Stimulated activated CD8-positive, alpha-beta memory T cell treated with anti-CD3 and anti-CD28 coated beads, Interleukin-2, amount 100 ng/mL, for 48 hours (primary cell): ENCODE measurements at places on chromosomes 7 and 10.

DNA sequence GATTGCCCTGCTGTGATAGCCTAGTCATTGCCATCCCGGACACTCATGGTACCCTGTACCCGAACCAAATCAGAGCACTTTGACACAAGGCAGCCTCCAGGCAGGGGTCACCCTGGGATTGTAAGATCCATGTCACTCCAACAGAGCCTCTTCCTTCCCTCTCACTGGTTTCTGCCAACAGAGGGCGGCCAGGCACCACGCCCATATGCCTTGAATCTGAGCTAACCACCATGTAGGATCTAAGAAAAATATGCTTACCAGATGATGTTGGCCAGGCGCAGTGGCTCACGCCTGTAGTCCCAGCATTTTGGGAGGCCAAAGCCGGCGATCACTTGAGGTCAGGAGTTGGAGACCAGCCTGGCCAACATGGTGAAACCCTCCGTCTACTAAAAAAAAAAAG lies 389.2 kb upstream of the KLF6 start:
- no peak for DNase-seq

GRCh38 chr10:110946496-110946895 lies 27.1 kb downstream of the SHOC2 start:
- no peak for DNase-seq

DNA sequence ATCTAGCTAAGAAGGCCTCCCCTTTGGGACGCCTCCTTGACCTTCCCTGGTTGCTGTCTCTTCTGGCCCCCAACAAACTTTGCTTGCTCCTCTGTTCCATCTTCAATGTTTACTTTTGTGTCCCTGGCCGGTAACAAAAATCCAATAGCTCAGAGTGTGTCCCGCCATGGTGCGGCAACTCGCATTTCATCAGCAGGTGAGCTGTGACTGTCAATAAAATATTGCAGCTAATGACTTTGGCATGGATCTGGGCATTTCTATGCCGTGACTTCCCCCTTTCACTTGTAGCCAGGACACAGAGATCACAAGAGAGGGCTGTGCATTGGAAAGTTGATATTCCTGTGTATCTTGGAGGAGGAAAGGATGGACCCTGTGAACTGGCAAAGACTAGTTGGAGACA lies 317.6 kb downstream of the RPS24 start:
- DNase-seq = no peak

DNA sequence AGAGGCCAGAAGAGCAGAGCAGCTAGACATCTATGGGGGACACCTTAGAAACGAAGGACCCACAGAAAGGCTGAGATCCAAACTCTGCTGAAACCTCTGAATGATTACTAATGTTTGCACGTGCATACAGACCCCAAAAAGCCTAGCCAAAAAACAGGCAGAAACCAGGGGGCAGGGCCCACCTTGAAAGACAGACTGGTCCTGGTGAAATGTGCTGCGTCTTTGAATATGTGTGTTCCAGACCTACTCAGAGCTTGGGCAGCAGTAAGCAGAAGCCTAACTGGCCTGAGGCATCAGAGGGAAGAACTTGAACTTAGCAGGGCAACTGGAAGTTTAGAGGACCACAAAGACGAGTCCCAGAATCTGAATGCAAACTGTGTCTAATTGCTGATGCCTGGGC lies 251.8 kb downstream of the TEX36 start:
- no peak for DNase-seq

- no peak for DNase-seq
Measured at GRCh38 chr7:46932306-46932675, 649.6 kb downstream of the TNS3 start.

- no peak for DNase-seq
Measured at GRCh38 chr7:20260223-20260622, 43.0 kb upstream of the MACC1 start.

DNA sequence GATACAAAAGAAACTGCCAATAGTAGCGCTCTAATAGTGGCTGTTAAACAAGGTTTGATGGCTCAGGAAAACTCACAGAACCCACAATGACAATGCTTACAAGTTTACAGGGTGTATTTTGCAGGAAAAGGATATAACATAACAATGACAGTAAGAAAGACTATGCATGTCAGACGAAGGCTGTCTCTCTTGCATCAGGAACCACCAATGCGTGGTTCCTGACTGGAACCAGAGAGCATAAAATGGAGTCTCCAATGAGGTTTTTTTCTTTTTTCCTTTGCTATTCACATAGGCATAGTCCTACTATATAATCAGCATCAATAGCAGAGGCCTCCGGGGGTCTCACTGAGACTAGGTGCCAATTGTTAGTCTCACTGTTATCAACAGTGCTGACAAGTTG lies 120.4 kb upstream of the STEAP1 start:
- no peak for DNase-seq

DNA sequence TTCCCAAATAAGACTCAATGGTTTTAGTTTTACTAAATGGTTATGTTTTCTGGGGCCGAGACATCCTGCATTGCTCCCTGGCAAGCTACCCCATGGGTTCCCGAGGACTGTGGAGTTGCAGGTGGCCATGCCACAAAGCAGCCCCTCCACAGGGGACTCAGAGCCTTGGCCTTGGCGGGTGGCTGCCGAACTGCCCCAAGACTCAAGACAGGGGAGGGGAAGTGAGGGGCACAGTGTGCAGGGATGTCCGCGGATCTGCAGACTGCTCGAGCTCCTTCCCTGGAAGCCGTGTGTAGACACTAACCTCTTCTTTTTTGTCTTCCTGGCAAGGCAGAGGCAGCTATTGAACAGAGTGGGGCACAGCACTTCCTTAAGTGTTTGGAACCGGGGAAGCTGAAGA lies 154.6 kb downstream of the EBF3 start:
- DNase-seq = no peak

DNA sequence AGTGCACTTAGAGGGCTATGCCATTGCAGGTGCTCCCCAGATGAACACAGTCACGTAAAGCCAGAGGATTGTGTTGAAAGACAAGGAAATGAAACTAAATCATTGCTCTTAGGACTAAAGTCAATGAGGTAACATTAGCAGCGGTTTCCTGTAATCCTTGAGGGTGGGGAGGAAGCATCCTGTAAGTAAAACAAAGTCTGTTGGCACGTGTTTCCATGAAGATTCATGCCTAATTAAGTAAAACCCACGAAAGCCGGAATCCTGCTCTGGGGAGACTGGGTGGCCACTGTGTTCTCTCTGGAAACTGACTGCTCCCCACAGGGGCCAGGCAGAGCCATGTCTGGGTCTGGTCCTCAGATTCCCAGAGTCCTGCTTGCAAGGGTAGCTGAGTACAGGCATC lies 18.3 kb downstream of the STEAP1B start:
- no peak for DNase-seq

GRCh38 chr7:135459951-135460567 lies 49.8 kb downstream of the CNOT4 start:
- DNase-seq = no peak

DNA sequence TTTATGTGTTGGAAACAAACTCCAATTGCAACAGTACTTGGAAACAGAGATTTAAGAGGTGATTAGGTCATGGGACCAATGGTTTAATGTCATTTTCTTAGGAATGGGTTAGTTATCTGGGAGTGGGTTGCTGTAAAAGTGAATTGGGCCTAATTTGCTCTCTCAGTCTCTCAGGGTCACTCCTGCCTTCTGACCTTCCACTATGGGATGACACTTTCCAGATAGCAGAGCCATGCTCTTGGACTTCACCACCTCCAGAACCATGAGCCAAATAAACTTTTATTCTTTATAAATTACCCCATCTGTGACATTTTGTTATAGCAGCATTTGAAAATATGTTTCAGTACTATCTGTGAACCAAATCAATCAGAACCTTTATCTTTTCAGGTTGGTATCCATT lies 1509.1 kb downstream of the REEP3 start:
- DNase-seq = no peak

- no peak for DNase-seq
Measured at GRCh38 chr7:140085447-140085846, 22.7 kb upstream of the PARP12 start.

- no peak for DNase-seq
Measured at GRCh38 chr10:12615296-12616220, 266.2 kb downstream of the CAMK1D start.

- DNase-seq = no peak
Measured at GRCh38 chr10:106078895-106079576, 1085.5 kb downstream of the SORCS1 start.

DNA sequence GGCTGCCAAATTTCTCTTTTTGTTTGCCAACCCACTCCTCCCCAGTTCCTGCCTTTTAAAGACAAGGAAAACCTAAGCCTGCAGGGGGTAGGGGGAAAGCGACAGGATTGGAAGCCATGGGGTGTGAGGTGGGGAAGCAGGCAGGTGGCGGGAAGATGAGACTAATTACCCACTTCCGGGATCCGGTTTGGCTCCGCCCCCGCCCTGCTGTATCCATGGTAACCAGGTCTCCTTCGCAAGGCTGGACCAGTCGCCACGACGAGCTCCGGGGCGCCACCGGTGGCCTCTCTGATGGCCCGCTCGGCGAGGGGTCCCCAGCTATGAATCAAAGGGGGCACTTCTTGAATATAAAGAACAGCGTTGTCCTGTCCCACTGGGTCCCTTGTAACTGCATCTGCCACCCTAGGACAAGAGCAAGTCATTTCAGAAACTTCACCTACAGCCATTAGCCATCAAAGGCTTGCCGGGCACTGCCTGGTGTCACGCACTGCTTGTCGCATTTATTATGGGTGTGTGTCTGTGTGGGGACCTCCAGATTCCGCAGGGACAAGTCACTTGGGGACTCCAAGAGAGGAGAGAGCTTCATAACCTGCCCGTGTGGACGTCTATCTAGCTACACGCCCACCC lies 55.4 kb upstream of the LMTK2 start:
- peak; percentile 14 for DNase-seq

DNA sequence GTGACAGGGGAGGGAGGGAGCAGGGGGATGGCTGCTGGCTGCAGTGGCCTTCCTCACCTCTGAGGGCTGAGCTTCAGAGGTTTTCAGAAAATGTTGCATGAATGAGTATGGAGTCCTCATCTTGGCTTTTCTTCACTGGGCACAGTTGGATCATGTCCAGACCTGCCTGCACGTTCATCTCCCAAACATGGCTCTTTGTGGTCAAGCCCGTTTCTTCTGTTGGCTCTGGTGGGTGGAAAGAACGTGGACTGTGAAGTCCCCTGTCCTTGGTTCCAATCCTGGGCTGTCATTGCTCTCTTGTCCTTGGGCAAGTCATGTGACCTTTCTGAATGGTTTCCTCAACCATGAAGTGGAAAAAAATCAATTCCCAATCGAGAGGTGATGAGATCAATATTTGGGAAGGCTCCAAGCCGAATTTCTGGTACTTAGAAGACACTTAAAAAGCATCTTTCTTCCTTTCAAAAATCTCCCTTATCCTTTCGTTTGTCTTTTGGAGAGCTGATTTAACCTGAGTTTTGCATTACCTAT lies 34.5 kb downstream of the TSPAN14 start:
- DNase-seq = no peak

DNA sequence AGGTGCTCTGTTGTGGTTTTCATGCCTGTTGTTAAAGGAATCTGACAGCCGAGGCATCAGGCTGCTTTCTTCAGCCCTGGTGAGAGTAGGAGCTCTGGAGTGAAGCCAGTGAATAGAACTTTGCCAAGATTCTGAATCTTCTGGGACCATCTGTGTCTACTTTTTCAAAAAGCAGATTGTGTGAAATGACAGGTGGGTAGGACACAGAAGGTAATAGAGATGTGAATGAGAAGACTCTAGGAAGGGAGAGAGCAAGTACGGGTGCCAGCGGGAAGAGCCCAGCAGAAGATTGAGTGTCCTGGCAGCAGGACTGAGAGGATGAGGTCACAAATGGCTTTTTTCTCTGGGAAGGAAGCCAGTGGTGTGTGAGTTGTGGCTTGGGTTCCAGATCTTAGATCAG lies 429.2 kb downstream of the SDK1 start:
- no peak for DNase-seq

GRCh38 chr7:12855036-12855435 lies 167.6 kb downstream of the ARL4A start:
- no peak for DNase-seq

DNA sequence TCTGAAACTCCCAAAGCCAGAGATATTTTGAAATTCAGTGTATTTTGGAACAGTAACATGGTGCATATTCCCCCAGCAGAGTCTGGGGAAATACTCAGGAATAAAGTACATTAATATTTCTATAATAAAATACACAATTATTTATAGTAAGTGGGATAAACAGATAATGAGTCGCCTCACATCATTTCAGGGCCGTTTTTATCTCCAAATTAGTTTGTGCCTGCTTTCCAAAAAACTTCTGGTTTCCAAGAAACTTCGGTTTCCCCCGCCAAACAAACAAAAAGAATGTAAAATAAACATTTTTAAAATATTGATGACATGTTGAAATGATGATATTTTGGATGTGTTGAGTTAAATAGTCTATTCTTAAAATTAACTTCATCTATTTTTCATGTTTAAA lies 48.2 kb downstream of the AFAP1L2 start:
- no peak for DNase-seq

- DNase-seq = no peak
Measured at GRCh38 chr7:41825927-41826480, 123.1 kb upstream of the INHBA start.

DNA sequence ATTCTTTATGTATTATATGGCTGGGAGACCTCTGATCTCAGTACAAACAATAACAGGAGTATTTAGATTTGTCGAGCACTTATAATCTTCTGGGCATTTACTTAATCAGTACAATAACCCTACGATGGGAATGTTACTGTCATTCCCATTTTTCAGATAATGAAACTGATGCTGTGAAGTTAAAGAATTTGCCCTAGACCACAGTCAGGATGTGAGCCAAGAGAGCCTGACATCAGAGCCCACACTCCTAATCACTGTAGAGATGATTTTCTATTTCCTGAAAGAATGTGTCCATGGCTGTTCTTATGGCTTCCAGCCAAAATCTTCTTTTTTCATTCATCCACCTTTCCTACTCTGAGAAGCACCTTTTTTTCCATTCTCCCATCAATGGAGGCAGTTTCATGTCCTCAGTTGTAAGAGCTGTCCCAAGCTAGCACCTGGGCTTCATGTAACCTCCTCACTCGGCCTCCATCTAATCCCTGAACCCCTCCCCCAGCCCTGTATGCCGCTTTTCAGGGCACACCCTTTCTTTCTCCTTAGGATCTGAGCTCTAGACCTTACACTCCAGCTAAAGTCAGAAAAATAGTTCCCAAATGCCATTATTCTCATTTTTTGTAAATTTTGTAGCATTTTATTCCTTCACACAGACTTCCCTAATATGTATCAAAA lies 12.2 kb upstream of the CAV1 start:
- no peak for DNase-seq

- DNase-seq = no peak
Measured at GRCh38 chr10:90983914-90984549, 63.1 kb upstream of the ANKRD1 start.

GRCh38 chr7:47405286-47405904 lies 176.5 kb downstream of the TNS3 start:
- no peak for DNase-seq

- DNase-seq = no peak
Measured at GRCh38 chr10:93095225-93095624, 21.5 kb downstream of the CYP26A1 start.
